ENCODE measurements at places on chromosomes 12 and 14.
A peak's percentile ranks its signal among the peaks of the same experiment; 100 is the strongest.

DNA sequence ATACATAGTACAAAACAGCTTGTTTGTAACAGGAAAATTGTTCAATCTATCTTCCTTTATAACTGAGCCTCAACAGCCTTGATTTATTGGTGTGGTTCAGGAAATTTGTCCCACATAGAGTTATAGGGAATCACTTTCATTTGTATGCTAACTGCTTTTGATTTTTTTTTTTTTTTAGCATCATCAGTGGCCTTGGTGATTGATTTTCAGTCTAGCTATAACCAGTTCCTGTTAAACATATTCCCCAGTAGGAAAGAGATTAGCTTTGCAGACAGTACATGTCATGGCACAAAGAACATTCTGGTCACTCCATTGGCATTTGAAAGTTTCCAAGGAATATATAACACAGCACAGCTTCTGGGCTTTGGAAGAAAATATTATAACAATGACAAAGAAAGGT is 337.3 kb upstream of the TMPO start:
- DNase-seq: no peak

DNA sequence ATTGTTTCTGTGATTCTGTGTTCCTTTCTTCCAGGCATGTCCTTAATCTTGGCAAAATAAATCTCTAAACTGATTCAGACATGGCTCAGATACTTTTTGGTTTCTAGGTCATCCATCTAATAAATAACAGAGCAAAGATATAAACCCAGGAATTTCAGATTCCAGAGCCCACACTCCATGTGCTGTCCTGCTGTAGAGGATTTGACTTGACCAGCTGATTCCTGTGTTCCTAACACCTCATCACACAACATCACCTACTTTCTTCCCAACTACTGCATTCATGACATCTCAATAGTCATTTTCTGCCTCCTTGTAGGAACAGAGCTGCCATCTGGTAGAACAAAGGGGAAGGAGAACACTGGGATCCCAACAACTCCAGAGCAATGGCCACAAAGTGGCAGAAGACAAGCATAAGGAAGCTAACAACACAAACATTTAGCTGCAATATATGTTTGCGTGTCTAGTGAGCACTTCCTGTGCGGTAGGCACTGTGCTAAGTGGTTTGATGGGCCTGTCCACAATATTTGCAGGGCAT is 91.9 kb upstream of the OVCH1 start:
- DNase-seq: no peak

- DNase-seq: no peak
Observed at GRCh38 chr12:47754126-47754525, 4.6 kb downstream of the RAPGEF3 start.

DNA sequence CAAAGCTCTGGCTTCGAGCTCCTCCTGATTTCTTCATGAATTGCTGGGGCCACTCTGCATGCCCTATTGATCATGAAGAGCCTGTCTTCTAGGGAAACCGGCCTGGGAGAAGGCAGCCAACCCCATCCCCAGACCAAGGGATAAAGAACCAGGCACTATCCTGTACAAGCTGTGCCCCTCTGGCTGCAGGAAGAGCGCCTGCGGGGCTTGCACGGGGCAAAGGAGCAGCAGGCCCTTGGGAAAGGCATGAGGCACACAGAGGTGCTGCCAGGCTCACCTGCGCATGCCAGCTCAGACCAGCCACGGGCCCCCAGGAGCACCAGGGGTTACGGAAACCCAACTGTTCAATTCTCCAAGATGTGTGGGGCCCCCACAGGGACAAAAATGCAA is 2.1 kb downstream of the ITPK1 start:
- DNase-seq: no peak

- DNase-seq: no peak
Observed at GRCh38 chr14:100488057-100488456, 99.2 kb downstream of the BEGAIN start.

DNA sequence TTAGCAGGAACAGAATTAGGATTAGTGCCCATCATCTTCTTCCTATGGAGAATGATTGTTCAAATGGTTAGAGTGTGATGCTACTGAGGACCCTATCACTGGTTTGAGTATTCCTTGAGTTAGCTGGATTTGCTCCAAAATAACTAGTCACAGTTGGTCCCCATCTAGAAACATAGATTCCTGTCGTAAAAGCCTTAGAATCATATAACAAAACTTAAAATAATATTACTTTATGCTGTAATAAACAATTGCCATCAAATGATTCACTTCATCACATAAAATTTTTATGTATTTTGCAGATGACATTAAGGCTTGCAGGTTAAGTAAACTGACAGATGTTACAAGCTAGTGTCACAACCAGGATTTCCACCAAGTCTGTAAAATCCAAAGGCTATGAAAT is 209.8 kb downstream of the CCER1 start:
- DNase-seq: no peak

DNA sequence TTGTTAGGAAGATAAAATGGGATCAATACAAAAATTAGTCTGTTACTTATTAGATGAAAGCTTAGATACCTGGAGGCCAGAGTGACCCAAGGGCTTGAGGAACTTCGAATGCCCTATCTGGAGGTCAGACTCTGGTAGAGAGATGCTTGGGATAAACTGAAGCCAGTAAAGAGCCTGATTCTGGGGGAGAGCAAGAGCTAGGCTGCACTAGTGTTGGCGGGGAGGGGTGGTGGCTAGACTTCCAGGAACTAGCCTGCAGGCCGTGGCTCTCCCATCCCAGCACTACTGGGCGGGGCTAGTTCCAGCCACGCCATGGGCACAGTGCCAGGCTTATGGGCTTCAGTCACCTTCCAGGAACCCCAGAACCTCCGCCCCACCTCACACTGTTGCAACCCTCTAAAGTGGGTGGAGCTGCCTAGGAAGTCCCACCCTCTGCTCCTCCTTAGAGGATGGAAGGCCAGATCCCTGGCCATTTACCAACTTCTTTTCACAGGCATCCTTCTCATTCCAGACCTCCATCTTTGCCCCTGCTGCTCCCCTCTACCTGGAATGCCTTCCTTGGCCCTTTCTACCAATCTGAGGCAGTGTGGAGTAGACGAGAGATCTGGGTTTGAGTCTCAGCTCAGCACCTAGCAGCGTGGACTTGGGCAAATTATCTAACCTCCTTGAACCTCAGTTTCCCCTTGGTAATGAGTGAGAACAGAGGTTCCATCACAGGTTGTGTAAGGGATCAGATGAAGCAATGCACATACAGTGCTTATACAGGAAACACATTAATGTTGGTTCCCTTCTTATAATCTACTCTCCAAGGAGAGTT is 6.3 kb upstream of the NFE2 start:
- DNase-seq: no peak

GRCh38 chr12:54052438-54053002 is 1.1 kb upstream of the HOXC4 start:
- peak; percentile 67 for DNase-seq

- no peak for DNase-seq
Observed at GRCh38 chr12:112443916-112444315, 25.2 kb downstream of the PTPN11 start.
